ENCODE measurements at places on chromosomes 16 and 17.

DNA sequence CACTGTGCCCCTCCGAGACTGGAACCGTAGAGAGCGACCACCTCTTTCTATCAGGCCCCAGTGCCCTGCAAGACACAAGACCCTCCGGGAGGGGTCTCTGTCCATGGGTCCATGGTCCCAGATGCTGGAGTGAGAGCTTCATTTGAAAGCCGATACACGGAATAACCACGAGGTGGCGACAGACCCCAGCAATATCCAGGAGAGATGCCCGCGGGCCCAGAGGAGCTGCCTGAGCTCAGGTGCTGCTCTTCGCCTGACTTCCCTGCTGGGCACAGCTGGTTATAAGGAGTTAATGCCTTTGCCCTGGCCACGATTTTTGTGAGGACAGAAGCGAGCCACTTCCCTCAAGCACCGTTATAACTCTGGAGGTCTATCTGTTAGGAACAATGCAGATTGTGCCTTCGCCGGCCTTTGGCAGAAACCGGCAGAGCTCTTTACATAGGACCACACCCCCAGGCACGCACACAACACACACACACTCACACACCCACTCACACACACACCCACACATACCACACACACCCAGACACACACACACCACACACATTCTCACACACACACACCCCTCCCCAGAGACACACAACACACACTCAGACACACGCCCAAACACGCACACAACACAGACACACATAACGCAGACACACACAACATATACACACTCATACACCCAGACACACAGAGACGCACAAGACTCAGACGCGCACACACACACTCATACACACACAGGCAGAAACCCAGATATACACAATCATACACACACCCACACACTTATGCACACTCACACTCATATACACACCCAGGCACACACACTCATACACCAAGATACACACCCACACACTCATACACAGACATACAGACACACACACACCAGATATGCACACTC lies 436.4 kb downstream of the SOX9 start:
- DNase-seq, result peak; percentile 34

DNA sequence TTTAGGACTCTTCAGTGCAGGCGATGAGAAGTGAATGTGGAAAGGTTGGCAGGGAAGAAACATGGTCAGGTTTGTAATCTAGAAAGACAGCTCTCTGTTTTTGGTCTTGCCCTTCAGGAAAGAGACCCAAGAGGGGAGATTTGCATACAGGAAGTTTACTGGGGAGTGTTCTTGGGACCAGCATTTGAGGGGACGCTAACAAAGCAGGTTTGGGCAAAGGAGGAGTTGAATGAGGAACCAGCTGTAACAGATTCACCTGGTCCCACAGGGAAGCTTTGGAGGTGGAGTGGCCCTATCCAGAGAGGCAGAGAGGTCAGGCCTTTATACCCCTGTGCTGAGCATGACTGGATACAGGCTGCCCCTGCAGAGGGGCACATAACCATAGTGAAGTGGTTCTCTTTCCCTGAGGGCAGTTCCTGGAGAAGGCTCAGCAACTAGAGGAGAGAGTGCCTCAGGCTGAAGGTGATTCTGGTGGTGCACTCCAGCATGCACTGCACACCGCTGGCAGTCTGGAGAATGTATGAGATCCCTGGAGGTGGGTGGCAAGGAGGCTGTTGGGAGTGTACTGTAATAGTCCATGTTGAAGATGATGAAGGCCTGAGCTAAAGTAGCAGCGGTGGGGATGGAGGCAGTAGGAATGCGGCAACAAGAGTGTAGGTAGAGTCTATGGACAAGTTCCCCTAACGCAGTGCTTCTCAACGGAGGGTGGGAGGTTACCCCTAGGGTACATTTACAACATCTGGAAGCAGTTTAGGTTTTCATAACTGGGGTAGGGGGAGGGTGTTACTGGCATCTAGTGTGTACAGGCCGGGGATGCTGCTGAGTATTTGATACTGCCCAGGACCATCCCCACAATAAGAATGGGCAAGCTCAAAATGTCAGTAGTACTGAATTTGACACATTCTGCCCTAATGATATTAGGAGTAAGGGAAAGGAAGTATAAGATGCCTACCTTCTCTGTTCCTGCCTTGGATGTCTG lies 37.2 kb downstream of the MAP2K6 start:
- DNase-seq, result no peak

GRCh38 chr17:163514-164098 lies 17.8 kb downstream of the DOC2B start:
- no peak for DNase-seq

DNA sequence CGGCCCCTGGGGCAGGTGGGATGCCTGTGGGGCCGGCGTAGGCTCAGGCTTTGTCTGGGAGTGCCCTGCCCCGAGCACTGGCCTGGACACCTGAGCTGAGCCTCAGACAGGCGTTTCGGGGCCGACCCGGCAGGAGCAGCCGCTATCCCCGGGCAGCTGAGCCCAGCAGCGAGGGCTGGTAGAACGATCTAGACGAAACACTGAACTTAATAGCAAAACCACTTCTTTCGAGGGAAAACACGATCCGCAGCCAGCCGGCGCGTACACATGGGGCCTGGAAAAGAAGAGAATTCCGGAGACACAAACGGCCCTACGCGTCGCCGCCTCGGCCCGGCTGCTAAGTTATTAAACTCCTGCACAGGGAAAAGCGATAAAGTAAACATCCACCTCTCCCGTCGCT lies 22.0 kb upstream of the SSTR5 start:
- no peak for DNase-seq

- DNase-seq, result peak; percentile 23
Measured at GRCh38 chr17:45394913-45395568, 37.6 kb downstream of the ARHGAP27 start.

GRCh38 chr16:58272855-58273254 lies 22.0 kb downstream of the PRSS54 start:
- no peak for DNase-seq

DNA sequence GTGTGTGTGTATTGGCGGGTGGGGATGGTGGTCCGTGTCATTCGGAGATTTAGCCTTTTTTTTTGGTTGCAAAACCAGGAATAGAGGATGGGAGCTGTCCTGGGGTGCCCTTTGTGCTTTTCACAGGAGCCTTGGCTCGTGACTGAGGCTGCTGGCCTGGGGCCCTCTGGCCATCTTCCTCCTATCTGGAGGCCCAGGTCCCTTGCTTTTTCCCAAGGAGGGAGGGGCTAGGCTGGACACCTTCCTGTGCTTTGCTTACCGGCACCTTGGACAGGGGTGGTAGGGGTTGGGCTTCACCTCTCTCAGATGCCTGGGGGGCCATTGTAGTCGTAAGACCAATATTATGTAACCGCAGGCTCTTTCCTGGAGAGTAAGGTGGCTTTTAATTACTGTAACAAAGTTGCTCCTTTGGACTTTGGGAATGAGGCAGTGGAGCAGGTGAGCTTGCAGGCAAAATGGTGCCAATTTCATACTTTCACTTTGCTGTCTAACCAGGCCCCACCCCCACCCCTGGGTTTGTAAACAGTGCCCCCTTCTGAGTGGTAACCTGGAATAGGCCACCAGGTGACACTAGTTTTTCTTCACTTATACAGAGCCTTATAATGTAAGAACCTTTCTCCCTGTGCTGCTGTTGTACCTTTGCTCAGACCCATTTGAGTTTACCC lies 1.2 kb downstream of the DYNLL2 start:
- peak; percentile 51 for DNase-seq

GRCh38 chr16:745739-746138 lies 4.9 kb upstream of the CIAO3 start:
- DNase-seq, result no peak

GRCh38 chr16:17367036-17367435 lies 103.7 kb downstream of the XYLT1 start:
- DNase-seq, result no peak

DNA sequence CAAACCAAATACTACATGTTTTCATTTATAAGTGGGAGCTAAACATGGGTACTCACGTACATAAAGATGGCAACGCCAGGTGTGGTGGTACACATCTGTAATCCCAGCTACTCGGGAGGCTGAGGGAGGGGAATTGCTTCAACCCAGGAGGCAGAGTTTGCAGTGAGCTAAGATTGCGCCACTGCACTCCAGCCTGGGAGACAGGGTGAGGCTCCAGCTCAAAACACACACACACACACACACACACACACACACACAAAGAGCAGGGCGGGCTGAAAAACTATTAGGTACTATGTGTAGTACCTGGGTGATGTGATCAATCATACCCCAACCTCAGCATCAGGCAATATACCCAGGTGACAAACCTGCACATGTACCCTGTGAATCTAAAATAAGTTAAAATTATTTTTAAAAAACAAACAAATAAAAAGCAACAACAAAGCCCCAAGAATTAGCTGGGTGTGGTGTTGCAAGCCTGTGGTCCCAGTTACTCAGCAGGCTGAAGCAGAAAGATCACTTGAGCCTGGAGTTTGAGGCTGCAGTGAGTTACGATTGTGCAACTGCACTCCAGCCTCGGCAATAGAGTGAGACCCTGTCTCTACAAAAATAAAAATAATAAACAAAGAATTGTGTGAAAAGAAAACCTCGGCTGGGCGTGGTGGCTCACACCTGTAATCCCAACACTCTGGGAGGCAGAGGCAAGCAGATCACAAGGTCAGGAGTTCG lies 11.9 kb upstream of the FAAP100 start:
- DNase-seq, result no peak

- no peak for DNase-seq
Measured at GRCh38 chr17:42653179-42654124, 5.6 kb upstream of the TUBG2 start.

Data from central memory CD4-positive, alpha-beta T cell (primary cell).